Stimulated activated CD4-positive, alpha-beta T cell treated with anti-CD3 and anti-CD28 coated beads, Interleukin-1b, Interleukin-23, amount 100 ng/mL, for 1 hour (primary cell): ENCODE measurements at places on chromosomes 4 and X.
A peak's percentile ranks its signal among the peaks of the same experiment; 100 is the strongest.

- DNase-seq = no peak
These were observed 2.0 kb upstream of the FATE1 start for GRCh38 chrX:151713849-151714248.

- DNase-seq = no peak
These were observed 562.8 kb upstream of the IGFBP7 start for GRCh38 chr4:57672846-57673433.

DNA sequence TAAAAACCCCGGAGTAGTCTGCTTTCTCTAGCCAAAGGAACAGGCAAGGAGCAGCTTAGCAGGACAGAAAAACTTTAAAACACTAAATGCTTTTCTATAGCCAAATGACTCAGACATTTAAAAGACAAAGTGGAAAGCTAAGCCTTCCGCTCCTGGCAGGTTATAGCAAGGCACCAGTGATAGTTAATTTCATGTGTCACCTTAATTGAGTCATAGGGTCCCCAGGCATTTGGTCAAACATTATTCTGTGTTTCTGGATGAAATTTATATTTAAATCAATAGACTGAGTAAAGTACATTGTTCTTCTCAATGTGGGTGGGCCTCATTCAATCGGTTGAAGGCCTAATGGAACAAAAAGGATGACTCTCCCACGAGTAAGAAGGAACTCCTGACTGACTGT is 885.7 kb upstream of the ADGRL3 start:
- no peak for DNase-seq

GRCh38 chr4:142414366-142414990 is 431.6 kb downstream of the INPP4B start:
- no peak for DNase-seq

GRCh38 chr4:130028552-130028951 is 932.6 kb downstream of the C4orf33 start:
- no peak for DNase-seq

DNA sequence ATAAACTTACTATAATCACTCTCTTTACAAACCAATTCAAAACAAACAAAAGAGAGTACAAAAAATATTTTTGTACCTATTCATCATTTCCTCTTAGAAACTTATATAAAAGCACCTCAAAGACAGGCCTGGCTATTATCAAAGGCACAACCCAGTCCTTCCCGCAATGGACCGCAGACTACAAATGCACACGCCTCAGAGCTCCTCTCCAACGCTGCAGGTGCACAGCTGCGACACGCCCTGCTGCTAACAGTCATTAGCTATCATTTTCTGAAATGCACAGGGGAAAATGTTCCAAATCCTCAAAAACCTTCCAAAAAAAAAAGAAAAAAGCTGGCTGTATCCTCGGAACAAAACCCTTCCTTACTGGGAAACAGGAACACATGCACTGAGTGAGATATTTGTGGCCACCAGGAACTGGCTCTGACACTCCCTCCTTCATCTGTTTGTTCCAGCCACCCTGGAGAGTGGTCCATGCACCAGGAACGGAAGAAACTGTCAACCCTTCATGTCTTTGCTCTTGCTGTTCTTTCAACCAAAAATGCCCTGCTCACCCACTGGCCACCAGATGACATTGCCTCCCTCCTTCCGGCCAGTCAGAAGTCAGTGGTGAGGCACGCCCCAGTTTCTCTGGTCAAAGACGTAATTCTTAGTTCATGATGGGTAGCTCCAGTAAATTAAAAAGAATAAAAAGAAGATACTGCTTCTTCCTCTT is 16.7 kb downstream of the IRF2 start:
- DNase-seq = no peak

- no peak for DNase-seq
These were observed 367.2 kb downstream of the BMPR1B start for GRCh38 chr4:95124906-95125504.

DNA sequence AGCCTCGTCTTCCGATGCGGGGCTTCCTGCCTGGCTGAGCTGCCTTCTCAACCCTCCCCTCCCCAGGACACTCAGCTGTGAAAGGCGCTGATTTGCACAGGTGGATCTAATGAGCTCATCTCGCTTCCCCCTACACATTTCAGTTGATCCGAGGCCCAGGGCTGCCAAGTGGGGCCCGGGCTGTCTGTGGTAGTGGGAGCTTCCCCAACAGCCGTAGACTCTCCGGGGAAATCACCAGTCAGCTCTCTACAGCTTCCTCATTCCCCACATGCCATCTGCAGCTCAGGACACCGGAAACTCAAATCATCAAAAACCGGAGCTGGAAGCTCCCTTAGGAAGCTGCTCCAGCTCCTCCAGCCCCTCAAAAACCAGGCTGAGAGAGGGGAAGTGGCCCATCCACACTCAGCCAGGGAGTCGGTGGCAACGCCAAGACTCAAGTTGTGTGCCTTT is 56.2 kb downstream of the SMIM20 start:
- no peak for DNase-seq

- DNase-seq = no peak
These were observed 113.8 kb upstream of the RBPJ start for GRCh38 chr4:26206999-26207398.

GRCh38 chr4:57119054-57119651 is 9.0 kb upstream of the IGFBP7 start:
- DNase-seq = no peak

DNA sequence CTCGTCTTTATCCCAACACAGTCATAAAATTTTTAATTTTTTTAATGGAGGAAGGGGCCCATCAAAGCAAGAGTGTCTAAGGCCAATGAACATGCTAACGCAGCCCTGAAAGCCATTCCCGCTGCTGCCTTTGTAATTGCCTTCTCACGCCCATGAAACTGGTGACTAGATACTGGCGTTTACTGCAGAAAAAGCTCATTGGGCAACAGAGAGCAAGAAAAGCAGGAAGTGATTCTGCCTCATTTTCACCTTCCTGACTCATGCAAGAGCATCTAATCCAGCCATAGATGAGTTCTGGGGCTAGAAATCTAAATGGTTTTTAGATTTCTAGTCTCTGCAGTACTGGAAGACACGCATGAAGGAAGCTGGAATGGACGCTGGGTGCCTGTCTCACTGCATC is 72.5 kb downstream of the ANXA3 start:
- no peak for DNase-seq

DNA sequence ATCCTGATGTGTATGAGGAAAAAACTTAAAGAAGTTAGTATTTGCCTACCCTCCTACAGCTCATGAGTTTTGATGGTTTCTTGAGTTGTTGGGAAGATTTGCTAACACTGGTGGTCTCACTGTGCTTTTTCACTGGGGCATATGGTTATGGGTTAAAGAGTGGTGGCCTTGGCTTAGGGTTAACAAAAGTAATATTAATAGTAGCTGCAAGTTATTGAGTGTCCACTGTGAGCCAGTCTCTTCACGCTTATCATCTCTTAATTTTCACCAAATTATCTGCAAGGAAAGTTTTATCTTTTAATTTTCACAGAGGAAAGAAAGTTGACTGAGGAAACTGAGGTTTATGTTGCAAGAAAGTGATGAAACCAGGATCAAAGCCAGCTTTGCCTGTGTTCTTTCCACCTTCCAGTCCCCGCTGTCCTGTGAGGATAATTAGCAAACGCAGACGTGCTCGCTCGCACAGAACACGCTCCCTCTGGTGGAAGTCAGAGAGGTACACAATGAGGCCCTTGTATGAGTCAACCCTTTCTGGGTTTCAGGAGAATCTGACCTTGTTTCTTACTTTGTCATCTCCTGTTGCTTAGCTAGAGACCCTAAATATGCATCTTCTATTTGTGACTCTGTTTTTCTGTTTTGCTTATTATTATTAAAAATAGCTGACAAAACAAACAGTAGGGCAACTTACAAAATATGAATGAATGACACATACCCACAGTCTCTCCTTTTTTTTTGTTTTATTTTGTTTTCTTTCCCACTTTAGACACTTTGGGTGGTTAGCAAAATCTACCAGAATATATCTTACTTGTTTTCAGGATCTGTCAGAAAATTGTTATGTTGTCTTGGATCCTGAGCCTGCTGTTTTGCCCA is 94.3 kb downstream of the DDIT4L start:
- peak; percentile 13 for DNase-seq

- DNase-seq = no peak
These were observed 64.0 kb downstream of the SLC39A8 start for GRCh38 chr4:102281171-102281839.

- DNase-seq = no peak
These were observed 254.7 kb downstream of the FBXW7 start for GRCh38 chr4:152281211-152281610.

DNA sequence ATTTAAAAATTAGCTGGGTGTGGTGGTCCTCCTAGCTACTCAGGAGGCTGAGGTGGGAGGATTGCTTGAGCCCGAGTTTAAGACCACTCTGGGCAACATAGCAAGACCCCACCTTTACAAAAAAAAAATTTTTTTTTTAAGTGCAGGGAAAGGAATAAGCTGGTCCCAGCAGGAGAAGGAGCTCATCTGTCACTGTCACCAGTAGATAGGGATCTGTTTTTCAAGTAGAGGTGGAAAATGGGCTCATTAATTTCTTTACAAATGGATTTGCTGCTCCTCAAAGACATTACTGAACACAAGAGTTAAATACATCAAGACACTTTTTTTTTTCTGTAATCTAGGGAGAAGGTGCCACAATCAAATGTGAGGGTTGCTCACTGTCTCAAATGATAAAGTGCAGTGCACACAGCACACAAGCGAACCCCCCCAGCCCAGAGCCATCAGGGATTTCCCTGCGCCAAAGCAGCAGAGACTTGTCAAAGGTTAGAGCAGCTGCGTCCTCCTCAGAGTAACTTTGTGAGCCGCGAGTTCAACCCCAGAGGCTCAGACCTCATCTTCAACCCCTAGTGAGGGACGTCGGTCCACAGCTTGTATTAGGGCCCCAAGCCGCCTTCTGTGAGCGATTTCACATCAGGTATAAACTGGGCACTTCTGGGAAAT is 14.3 kb upstream of the MTNR1A start:
- DNase-seq = no peak

DNA sequence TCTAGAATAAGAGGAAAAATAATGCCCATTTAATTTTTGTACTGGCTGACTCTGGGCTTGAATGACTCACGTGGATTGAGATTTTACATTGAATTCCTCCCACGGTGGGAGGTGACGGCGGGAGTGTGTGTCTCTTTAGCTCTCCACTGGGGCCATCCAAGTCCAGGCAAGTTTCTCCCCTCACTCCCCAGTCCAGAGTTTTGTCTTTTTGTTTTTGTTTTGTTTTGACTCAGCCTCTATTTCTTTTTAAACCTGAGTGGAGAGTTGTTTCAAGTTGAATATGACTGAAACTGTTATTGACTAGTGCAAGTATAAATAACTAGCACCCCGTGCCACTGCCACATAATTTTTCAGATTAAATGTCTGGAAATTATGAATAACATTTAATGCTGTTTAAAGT is 13.6 kb downstream of the CHST7 start:
- DNase-seq = no peak

GRCh38 chrX:46531442-46531841 is 13.8 kb downstream of the ZNF674 start:
- no peak for DNase-seq

DNA sequence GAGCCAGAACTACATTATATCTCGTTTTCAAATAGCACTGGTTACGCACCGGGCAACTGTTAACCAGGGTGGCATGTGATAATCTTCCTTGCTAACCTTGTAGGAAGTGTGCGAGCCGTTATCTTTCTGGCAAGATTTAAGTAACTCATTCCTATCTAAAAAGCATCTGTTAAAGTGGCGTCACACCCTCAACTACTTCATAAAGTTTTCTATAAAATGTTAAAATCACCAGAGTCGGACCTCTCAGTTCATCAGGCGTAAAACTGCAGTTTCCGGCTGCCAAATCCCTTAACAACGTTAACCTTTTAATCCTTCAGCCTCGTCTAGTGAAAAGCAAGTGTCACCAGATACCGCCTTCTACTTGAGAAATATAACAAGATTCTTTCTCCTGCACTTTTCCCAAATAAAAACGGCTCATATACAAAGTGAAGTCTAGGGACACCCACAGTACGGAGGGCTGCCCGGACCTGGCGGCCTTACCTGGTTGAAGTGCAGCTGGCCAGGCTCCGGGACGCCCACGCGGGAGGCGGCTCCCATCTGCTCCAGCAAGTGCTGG is 1.2 kb downstream of the SLC39A8 start:
- no peak for DNase-seq

DNA sequence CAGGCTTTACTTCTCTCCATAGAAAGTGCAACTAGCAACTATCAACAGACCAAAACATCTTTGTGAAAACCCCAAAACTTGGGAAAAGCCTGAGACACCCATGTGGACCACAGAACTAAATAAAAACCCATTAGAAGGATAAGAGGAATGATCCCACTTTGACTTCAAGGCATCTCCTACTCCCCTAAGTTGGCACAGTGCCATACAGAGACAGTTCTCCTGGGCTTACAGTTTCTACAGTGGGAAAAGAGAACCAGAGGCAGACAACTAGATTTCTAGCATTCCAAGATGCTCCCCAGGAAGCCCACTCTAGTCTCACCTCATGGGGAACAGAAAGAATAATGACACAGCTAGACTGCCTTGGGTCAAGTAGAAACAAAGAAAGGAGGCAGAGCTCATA is 20.4 kb downstream of the TMLHE start:
- no peak for DNase-seq

GRCh38 chr4:73308286-73308685 is 49.7 kb upstream of the ANKRD17 start:
- DNase-seq = no peak

DNA sequence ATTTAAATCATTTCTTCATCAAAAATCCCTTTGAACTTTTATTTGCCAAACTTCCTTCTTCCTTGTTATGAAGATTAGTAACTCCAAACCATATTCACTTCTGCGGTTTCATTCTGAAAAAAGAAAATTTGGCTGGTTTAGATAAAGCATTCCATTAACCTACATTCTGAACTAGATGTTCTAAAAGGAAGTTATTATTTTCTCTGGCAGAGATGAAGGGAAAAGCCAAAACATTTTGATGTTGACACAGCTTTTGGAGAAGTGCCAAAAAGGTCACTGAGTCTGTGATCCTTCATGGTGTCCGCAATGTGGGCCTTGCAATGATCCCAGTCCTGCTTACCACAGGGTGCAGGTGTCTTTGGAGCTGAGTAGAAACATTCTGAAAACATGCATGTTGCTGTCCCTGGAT is 36.0 kb downstream of the CXCL8 start:
- DNase-seq = no peak

DNA sequence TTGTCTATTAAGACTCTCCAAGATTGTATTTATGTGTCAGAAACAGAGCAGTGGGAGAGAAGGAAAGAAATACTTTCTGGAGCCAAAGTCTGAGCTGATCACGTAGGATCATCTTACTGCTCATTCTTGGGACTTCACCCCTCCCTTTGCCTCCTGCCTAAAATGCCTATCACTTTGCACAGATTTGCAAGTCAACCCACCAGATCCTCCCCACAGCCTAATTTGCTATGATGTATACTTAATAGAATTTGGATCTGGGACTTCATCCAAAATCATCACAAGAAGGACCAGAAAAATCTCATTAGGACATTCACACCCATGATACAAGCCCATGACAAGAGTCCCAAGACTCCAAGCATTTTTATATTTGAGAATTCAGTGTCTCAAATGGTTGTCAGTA is 290.2 kb downstream of the FBXW7 start:
- no peak for DNase-seq

- no peak for DNase-seq
These were observed 697.4 kb downstream of the TRAM1L1 start for GRCh38 chr4:116387937-116388474.

GRCh38 chrX:44742480-44743155 is 101.2 kb upstream of the DUSP21 start:
- no peak for DNase-seq

- DNase-seq = no peak
These were observed 71.3 kb downstream of the PPEF2 start for GRCh38 chr4:75830906-75831305.
